ENCODE measurements at places on chromosomes 16 and 17.

- no peak for DNase-seq
Measured at GRCh38 chr17:31494259-31495021, 103.0 kb downstream of the RAB11FIP4 start.

DNA sequence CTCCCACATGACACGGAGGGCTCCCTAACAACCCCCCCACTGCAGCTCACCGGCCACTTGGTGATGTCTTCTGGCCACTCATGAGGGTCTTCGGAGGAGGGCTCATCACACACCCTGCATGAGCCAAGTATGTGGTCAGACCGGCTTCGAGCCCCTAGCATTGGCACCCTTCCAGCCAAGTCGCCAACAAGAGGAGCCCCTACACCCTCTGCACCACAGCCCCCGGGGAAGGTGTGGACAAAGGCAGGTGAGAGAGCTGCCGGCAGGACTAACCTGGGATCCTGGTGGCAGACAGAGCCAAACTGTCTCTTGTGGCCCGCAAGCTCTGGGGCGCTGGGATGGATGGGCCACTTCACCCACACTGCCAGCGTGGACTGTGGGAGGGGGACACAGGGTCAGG is 6.5 kb downstream of the SNRNP25 start:
- DNase-seq = no peak

- no peak for DNase-seq
Measured at GRCh38 chr16:68375801-68376536, 65.2 kb downstream of the PRMT7 start.

GRCh38 chr17:74599448-74599939 is 7.4 kb upstream of the CD300LD start:
- DNase-seq = no peak

DNA sequence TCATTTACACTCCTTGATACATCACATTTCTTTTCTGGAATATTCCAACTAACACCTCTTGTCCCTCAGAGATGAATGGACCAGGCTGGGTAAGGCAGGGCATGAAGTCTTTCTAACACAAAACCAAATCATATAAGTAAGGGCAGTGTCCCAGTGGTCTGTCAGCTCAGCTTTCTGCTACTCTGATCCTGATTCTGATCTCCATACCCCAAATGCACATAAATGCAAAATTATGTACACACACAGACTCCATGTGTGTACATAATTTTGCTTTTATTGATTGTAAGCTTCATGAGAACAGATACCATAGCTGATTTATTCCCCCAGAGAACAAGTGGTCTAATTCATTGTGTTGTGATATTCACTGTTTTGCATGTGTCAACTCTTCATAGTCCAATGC is 47.9 kb downstream of the NOG start:
- no peak for DNase-seq

DNA sequence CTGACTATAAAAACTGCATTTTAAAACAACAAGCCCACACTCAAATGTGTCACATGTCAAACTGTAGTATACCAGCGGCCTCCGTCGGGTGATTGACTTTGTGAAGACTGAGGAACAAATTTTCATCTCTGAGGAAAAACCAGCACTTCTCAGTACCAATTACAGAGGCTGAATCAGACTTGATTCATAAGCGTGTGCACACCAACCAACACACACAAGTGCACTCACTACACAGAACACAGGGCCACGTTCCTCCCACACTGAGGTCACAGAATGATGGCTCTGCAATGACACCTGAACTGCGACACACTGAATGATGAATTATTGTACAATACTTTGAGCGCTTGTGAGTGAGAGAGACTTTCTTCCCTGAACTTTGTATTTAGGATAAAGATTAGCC is 29.6 kb downstream of the XPO6 start:
- DNase-seq = no peak

DNA sequence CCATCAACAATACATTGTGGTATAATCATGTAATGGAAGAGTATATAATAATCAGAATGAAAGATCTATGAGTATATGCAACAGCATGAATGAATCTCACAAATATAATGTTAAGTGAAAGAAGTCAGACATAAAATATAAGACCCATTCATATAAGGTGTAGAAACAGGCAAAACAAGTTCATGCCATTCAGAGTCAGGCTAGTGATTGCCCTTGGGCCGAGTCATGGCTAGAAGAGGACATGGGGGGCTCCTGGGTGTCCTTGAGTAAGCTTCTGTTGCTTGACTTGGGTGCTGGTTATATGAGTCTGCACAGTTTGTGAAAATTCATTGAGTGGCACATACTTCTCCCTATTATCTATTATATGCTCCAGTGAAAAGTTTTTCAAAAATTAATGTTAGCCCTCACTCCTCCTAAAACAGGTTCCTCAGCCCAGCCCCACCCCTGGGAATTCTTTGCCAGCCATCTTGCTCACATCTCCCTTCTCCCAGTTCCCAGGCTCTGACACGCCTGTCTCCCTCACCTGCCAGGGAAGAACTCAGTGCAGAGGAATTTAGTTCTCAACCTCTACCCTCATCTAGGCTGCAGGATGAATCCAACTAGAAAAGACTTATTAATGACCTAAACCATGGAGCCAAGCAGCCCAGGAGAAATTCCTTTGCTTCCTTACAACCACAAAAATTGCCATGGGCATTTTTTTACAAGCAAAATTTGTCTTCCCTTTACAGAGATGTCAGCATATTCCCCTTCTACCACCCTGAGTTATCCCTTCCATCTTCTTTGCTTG is 52.4 kb upstream of the NFAT5 start:
- no peak for DNase-seq

- DNase-seq = no peak
Measured at GRCh38 chr17:2123375-2124251, 68.7 kb downstream of the HIC1 start.

DNA sequence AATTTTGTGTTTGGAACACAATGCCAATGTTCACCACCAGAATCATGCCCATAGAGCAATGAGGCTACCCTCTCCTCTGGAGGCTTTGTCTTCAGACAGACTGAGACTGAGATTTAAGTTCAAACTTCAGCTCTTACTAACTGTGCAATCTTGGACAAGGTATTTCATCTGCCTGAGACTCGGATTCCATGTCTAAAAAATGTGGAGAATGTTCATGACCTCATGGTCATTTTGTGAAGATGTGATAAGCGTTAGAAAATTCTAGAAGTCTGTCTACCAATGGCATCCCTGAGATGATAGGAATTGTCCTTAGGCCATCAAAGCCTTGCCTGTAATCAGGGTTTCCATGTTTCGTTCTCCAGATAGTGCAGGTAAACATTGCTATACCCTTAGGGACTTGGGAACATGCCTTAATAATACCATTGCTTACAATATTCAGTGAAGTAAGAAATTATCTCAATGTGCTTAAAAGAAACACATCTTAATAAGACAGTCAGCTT is 388.2 kb upstream of the MAF start:
- no peak for DNase-seq

DNA sequence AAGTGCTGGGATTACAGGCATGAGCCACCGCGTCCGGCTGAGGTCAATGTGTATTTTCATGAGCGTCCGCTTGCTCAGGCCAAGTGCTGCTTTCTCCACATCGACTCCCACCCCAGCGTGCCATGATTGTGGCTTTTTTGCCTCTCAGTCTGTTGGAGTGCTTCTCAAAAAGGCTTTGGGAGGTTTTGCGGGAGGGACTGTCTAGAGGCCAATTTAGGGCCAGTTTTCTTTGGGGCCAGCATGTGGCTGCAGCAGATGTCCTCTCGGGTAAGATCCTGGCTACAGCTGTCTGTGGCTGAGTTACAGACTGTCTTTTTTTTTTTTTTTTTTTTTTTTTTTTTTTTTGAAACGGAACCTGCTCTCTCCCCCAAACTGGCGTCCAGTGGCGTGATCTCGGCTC is 6.5 kb downstream of the C16orf90 start:
- DNase-seq = no peak
